ENCODE measurements at places on chromosomes 2 and 18.

- DNase-seq: no peak
These were observed 13.5 kb downstream of the ESPNL start for GRCh38 chr2:238113611-238114010.

DNA sequence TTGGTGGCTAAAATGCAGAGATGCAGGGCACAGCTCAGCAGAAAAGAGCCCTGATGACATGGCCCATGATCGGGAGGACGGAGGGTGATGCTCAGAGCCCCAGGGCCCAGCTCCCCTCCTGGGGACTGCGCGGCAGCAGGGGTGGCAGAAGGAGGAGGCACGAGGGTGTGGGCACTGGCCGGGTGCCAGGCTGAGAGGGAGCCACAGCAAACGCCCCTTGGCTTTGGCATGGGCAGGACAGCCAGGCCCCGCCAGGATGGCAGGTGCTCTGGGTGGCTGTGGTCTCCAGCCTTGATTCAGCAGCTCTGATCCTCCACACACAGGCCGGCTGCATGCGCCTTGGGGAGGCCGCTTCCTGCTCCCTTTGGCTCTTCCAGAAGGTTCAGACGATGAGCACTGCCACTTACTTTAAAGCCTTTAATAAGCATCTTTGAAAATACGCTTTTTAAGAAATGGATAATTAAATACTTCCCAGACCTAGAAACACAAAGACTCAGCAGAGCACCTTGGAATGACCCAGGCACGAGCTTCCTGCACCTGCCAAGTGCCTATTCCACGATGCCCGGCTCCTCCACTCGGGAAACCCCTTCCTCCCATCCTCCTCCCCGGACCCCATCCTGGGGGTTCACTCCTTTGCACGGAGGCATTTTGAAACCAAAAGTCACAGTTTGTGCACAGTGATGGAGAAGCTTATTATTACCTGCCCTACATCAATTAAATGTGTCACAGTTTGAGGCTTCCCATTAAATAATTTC, 78.5 kb upstream of the SNTG2 start:
- no peak for DNase-seq

DNA sequence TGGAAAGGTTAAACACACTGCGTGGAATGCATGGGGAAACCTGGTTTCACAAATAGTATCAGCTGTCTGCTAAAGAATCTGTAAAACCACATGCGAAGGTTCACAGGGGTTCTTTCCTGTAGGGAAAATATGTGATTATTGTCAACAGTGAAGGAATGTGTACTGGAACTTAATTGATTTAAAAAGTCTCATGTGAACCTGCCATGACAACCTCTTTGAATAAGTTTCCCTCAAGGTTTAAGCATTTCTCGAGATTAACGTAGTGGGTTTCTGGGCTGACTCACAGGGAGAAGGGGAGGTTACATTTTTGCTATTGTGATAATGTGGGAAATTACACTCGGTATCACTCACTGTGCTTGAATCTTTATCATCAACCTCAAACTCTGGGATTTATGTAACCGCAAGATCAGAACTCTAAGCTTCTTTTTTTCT, 28.2 kb upstream of the IL1R1 start:
- no peak for DNase-seq

- DNase-seq: no peak
These were observed 499.5 kb upstream of the CHAC2 start for GRCh38 chr2:53268086-53268485.

- peak; percentile 21 for DNase-seq
These were observed 32.7 kb upstream of the ZDBF2 start for GRCh38 chr2:206241736-206242135.

DNA sequence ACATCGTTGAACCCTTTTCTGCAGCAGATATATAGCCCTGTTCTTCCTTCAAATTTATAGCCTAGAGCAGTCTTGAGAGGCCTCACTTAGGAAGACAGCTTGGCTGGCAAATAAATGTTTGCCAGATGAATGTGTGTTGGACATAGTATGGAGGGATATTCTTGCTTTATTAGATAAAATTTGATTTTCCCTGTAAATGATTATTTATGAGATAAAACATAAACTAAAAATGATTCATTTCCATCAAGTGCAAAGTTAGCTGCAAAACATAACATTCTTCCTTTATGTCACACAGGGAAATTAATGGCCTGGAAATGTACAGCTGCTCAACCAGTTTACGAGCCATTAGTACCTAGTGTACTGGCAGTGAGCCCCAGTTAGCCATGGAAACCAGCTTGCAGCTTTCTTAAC, 82.5 kb downstream of the LIMS1 start:
- DNase-seq: no peak

GRCh38 chr2:233597522-233597921, 19.9 kb upstream of the UGT1A8 start:
- DNase-seq: no peak

DNA sequence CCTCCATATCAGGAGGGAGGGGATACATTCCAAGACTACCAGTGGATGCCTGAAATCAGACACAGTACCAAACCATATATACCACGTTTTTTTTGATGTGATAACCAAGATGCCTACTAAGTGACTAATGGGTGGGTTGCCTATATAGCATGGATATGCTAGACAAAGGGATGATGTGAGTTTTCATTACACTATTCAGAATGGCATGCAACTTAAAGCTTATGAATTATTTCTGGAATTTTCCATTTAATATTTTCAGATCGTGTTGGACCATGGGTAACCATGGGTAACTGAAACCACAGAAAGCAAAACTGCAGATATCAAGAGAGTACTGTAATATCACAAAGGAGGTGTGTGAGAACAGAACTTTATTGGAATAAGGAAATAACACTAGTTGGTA, 39.6 kb upstream of the CRACDL start:
- no peak for DNase-seq

DNA sequence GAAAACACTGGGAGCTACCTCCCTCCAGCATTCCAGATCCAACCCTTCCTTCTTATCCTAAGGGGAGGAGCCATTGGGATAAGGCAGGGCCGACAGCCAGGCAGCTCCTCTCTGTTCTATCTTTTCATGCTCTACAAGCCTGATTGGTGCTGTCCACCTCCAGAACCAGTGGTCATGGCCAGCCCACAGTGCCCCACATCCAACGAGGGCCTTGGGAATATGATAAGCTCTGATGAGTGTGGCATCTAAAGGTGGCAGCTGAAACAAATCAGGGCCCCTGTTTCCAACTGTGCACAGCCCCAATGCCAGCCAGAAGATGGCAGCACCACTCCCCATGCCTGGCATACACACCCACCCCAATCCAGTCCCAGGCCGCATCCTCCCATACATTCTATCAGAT, 329.3 kb downstream of the C1D start:
- DNase-seq: no peak

Data from NCI-H2227 treated with DMSO at 0.1 percent for 48 hours (cell line).